Daoy (cell line): ENCODE measurements at places on chromosomes 12 and 14. TPM values are rescaled to one million over a fixed set of nuclear protein-coding genes. Genes with fewer than 3 reads are reported as not detected.

The SERPINA6 gene
- 0.91 and 4.1 TPM in 2 replicates for total RNA-seq

GRCh38 chr14:50766338-50766886, 64.5 kb downstream of the NIN start:
- DNase-seq, result no peak

The CCDC177 gene
- total RNA-seq, result not detected in 2 replicates

- DNase-seq, result peak; percentile 96
Observed at GRCh38 chr14:64720131-64720576, 15.9 kb downstream of the PLEKHG3 start.

DNA sequence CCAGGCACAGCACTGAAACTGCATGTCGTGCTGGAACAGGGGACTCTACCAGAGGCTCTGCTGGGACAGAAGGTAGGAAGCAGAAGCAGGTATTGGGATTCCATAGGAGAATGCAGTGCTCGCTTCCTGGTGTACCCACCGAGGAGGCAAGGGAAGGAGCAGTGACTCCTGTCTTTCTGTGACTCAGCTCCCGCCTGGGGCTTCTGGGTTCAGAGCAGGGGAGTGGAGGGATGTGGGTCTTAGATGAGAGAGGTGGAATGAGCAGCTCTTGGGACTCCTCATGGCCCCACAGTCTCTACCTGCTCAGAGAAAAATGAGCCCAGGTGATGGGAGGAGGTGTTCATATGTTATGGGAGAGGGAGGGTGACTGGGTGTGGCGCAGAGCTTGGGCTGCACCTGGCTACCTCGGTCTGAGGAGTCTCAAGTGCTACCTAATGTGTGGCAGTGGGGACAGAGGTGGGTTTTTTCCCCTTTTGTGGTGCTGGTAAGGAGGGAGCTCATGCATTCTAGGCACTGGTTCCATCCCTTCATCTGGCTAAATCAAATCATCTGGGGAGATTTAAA, 26.3 kb downstream of the WNT5B start:
- no peak for DNase-seq

DNA sequence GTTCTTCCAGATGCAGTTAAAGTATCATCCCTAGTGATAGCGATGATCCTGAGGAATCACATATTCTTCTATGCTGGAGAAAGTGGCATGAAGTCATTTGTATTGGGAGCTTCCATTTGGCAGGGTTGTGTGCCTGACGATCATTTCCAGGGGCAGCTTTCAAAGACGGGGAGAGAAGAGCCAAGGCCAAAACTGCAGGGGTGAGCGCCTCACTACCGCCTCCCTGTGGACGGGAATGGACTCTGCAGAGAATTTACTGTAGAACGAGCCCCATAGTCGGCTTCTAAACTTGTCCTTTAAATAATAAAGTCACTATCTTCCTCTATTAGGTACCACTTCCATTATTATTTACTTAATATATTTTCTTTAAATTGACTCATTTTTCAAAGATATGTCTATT, 555.9 kb upstream of the TMEM132C start:
- DNase-seq, result peak; percentile 14

The MYF6 gene
- not detected in 2 replicates for total RNA-seq

The KRT78 gene
- 1.2 TPM in 1 of 2 replicates, not detected in the other for total RNA-seq

The KLRK1 gene
- not detected in 2 replicates for total RNA-seq

DNA sequence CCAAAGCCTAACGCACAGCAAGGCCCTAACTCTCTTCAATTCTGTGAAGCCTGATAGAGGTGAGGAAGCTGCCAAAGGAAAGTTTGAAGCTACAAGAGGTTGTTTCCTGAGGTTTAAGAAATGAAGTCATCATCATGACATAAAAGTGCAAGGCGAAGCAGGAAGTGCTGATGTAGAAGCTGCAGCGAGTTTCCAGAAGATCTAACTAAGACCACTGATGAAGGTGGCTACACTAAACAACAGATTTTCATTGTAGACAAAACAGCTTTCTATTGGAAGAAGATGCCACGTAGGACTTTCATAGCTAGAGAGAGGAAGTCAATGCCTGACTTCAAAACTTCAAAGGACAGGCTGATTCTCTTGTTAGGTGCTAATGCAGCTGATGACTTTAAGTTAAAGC, 385.6 kb upstream of the OR4E1 start:
- DNase-seq, result no peak

The TTC6 gene
- total RNA-seq, result 2.2 and 9.3 TPM in 2 replicates

The TSPAN8 gene
- total RNA-seq, result not detected in 2 replicates

DNA sequence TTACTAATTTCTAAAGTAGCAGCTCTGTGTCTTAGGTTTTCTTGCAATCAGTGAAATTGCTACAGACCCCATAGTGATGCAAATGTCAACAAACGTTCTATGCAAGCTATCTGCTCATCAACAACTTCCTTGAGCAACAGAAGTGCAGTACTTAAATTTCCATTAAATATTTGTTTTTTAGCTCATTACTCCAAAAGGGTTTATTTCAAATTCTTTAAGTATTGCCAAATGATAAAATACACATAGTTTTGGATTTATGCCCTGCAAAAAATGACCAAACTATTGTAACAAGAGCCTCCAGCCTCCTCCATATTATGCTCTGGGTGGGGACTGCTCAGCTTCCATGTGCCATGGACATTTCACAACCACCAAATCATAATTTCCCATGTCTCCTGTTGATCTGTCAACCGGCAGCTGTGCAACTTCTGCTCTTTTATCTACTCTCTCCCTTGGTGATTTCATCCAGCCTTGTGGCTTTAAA, 4.4 kb downstream of the BDKRB1 start:
- no peak for DNase-seq

GRCh38 chr12:45226021-45226420, 10.1 kb downstream of the ANO6 start:
- no peak for DNase-seq

GRCh38 chr12:318759-319515, 56.3 kb upstream of the SLC6A13 start:
- DNase-seq, result no peak

The STAC3 gene
- total RNA-seq, result 0.69 TPM in 1 of 2 replicates, not detected in the other

- DNase-seq, result no peak
Observed at GRCh38 chr12:104576980-104577580, 120.3 kb downstream of the CHST11 start.

DNA sequence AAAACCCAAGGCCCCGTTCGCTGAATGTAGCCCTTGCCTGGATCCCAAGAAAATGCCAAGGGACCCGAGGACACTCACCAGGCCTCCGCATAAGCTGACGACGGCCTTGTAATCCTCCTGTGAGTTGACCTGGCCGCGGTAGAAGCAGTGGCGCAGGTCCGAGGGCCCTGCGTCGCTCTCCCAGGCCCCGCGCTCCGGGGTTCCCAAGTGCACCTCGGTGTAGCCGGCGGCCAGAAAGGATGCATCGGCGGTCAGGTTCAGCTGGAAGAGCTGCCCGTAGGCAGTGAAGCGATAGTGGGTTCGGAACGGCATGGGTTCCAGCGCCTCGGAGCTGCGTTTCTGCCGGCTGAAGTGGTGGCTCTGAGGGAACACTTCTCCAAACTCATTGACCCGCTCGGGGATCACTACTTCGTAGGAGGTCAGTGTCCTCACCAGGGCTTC, 1.2 kb downstream of the ADAMTS20 start:
- no peak for DNase-seq

DNA sequence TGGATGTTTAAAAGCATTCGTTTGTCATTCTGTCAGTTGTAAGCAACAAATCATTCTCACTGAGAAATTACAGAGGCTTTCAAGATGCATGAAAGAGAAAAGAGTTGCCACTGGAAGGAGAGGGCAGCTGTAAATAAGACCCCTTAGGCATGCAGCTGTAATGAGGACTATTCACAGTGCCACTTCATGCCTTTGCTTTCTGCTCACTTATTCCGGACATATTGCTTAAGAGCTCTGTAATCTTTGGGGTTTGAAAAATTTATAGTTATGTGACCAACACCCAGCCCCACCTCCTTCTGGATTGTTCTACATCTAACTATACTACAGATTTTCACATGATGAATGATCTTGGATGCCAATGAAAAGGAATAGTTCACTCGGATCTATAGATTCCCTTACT, 194.8 kb upstream of the DCN start:
- no peak for DNase-seq

DNA sequence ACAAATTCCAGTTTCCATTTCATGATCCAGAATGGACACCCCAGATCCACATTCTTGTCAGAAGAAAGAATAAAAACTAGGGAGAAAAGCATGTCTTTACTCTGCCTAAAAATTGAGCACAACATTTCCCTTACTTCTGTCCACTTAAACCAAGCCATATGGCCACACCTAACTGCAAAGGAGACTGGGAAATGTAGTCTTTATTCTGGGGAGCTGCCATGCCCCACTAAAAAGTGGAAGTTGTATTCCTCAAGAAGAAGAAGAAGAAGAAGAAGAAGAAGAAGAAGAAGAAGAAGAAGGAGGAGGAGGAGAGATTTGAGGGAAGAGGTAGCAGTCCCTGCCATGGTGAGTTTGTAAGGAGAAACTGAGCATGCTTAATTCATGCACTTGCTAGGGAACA, 84.5 kb downstream of the GPR65 start:
- no peak for DNase-seq
